ENCODE measurements at places on chromosomes 5 and 9.

DNA sequence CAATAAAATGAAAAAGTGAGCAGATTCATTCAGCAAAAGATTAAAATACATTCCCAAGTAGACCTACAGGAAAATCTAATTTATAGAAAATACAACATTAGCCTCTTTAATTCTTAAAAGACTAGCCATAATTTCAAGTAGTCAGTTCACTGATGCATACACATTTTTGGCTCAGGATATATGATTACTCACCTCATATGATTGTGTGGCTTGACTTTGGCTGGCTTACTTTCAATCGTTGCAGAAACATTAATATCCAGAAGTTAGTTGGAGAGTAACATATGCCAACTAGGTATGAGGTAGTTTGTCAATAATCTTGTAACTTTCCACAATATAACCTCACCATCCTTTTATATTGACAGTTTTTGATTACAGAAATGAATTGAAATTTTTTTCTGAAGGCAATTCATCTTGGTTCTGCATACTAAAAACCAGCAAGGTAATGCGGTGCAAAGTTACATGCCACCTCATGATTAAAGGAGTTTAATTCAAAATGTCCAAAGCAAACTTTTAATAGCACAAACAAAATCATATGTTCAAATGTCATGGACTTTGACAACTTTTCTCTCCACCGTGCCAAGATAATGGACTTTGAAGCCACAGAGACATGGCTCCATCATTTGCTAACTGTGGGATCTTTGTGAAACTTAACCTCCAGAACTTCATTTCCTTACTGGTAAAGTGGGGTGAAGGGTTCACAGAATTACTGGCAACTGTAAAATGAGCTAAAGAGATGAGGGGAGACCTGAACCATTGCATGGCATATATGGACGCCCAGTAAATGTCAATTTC lies 76.6 kb upstream of the PAM start:
- no peak for DNase-seq

DNA sequence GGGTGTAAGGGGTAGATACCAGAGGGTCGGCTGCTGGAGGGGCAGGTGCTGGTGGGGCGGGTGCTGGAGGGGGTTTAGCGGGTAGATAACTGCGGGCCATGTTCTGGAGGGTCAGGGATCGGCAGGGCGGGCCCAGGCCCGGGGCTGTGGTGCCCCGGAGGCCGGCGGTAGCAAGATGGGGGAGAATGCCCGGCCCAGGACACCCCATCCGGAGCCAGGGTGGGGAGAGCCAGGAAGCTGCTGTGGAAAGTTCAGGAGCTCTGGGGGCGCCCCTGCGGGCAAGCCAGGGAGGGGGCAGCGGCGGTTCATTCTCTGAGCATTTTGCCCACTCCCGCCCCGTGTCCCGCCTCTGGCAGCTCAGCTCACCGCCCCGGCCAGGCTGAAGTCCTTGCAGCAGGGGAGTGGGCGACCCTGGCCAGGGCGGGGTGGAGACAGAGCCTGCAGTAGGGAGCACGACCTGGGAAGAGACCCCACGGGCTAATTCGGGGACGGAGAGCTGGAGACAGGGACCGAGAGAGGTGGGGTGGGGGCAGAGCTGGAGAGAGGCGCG lies 538 bp downstream of the PRRT1B start:
- no peak for DNase-seq

GRCh38 chr5:175820230-175820629 lies 51.1 kb upstream of the CPLX2 start:
- no peak for DNase-seq

DNA sequence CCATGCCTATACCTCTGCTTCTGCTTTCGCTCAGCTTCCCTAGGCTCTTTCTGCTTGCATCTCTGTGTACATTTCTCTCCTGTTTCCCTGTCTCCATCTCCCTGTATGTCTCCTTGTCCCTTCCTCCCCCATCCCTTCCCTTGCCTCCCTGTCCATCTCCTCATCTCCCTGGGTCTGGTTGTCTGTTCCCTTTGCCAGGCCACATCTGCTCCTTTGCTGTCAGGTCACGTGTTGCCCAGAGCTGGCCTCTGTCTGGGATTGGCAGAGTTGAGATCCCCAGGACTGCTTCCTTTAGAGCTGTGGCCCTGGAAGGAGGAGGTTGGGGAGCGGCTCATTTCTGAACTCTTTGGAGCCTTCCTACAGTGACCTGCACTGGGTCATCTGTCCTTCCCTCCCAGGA lies 31.8 kb upstream of the PTGS1 start:
- DNase-seq: no peak

GRCh38 chr9:120117081-120117480 lies 462.9 kb downstream of the CDK5RAP2 start:
- DNase-seq: no peak

DNA sequence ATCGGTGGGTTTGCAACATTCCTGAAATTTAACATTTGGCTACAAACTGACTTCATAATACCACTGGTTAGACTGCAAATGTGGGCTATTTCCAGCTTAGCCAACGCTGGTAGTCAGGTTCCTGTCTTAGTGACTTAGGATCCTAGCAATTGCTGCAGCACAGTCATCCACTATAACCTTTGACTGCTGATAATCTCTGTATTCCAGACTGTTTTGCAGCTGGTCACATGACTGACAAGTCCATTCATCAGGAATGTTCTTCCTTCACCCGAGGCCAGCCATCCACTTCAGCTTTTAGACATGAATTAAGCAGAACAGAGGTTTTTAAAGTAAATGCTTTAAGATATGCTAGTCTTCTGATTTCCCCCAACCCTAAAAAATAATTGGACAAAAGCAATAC lies 425.9 kb upstream of the MPDZ start:
- no peak for DNase-seq

DNA sequence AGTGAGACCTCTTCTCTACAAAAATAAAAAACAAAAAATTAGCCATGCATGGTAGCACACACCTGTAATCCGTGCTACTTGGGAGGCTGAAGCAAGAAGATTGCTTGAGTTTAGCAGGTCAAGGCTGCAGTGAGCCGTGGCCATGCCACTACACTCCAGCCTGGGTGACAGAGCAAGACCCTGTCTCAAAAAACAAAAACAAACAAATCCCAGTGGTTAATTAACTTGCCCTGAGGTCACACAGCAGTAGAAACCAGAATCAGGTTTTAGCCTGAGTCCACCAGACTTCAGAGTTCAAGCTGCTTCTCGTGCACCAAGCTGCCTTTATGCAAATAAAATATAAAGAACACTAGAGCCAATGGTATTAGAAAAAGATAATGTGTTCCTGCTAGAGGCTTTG lies 169.7 kb downstream of the GOLPH3 start:
- DNase-seq: no peak

DNA sequence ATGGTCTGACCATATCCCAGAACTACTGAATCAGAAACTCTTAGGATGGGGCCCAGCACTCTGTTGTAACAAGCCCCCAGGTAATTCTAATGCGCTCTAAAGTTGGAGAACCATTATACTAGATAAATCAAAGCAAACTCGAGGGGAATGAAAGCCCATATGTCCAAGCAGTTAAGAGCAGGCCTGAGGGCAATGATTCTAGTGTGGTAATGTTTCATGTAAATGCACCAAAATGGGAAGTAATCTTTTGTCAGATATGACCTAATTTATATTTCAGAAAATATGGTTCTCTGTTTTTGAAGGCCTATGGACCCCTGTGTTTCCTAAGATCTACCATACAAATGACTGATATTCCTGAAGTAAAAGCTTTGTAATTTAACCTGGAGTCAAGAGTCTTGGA lies 108.0 kb upstream of the PTGER4 start:
- DNase-seq: no peak

- DNase-seq: no peak
Observed at GRCh38 chr5:84715686-84716085, 331.0 kb upstream of the EDIL3 start.

DNA sequence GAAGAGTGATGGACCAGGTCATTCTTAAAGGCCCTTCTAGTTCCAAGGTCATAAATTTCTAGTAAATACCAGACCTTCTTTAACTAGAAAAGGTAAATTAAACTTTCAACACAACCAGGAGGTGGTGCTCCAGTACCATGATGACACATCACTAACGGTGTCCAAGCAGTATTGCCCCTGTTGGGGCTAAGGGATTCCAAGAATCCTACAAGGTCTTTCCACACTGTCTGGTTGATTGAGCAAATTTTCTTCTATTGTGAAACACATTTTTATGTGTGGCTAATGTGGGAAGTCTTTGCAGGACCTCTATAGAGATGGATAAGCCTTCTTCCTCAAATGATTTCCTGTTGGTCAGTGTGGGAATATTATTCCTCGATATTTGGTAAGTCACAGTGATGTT lies 459.6 kb upstream of the PAPPA start:
- DNase-seq: no peak

- no peak for DNase-seq
Observed at GRCh38 chr9:4147476-4148230, 152.2 kb downstream of the GLIS3 start.

DNA sequence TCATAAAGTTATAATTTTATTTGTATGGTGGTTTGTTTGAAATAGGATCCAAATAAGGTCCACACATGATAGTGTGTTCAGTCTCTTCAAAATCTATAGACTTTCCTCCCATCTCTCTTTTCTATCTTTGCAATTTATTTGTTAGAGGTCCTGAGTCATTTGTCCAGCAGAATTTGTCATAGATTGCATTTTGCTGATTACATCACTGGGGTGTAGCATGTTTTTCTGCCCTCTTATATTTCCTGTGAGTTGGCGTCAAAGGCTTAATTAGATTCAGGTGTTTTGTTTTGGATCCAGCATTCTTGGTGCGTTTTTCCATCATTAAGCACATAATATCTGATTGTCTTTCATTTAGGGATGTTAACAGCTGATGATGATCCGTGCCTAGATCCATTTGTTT lies 15.0 kb downstream of the CYFIP2 start:
- DNase-seq: no peak

DNA sequence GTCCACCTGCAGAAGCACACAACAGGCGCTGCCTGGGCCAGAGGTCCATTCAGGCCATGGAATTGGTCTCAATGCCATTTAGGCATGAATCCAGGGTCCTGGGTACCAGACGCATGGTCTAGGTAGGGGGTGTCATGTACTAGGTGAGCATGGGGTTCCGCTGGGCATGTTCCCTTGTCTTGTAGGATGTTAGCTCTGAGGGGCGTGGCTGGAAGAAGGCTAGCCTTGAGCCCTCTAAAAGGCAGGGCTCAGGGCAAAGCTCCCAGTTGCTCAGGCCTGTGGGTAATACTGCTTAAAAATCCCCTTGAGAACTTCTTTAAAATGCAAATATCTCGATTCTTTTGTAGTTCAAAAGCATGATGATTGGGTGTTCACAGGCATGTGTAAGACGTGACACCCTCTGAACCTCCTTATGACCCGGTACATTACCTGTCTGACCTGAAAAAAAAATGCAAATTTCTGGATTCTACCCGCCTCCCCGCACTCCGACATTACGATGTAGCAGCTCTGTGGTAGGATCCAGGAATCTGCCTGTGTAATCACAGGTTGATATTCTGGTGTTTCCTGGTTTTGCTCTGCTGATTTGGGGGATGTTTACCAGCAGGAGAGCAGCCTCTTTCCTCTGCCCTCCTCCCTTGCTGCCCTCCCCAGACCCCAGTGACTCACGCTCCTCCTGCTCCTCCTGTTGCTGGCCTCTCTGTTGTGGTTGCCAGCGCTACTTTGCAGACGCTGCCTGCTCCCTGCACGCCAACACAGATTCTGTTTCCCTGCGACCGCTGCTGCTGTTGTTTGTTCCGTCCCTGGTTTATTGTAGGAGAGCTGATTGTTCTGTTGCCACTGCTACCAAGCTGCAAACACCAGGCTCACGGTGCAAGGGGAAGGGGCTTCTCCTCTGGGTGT lies 5.7 kb downstream of the TMC1 start:
- DNase-seq: peak; percentile 60

- DNase-seq: no peak
Observed at GRCh38 chr5:7611518-7611917, 215.6 kb downstream of the ADCY2 start.

GRCh38 chr5:43256261-43256966 lies 56.8 kb downstream of the HMGCS1 start:
- no peak for DNase-seq

- no peak for DNase-seq
Observed at GRCh38 chr5:72956324-72957140, 691 bp downstream of the FCHO2 start.

- peak; percentile 81 for DNase-seq
Observed at GRCh38 chr5:179818746-179819295, 1.9 kb upstream of the SQSTM1 start.

GRCh38 chr5:115686738-115687074 lies 60.9 kb upstream of the TMED7 start:
- DNase-seq: no peak

- DNase-seq: no peak
Observed at GRCh38 chr9:89095761-89096528, 82.7 kb downstream of the SHC3 start.

DNA sequence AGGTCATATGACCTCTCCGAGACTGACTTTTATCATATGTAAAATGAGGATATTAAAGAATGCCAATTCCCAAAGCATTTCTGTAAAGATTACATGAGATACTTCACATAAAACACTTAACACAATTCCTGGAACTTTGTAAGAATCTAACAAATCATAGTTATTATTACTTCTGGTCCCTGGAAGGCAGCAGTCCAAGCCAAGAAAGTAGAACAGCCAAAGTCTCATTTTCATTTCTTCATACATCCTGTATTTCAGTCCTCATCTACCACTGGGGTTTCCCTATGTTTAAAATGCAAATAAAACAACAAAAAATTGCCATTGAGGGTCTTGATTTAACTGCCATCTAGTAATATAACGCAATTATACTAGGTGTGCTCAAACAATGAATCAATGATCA lies 179.5 kb downstream of the MARCHF11 start:
- DNase-seq: no peak

GRCh38 chr5:179180921-179181645 lies 120.9 kb downstream of the ZNF354C start:
- DNase-seq: no peak

DNA sequence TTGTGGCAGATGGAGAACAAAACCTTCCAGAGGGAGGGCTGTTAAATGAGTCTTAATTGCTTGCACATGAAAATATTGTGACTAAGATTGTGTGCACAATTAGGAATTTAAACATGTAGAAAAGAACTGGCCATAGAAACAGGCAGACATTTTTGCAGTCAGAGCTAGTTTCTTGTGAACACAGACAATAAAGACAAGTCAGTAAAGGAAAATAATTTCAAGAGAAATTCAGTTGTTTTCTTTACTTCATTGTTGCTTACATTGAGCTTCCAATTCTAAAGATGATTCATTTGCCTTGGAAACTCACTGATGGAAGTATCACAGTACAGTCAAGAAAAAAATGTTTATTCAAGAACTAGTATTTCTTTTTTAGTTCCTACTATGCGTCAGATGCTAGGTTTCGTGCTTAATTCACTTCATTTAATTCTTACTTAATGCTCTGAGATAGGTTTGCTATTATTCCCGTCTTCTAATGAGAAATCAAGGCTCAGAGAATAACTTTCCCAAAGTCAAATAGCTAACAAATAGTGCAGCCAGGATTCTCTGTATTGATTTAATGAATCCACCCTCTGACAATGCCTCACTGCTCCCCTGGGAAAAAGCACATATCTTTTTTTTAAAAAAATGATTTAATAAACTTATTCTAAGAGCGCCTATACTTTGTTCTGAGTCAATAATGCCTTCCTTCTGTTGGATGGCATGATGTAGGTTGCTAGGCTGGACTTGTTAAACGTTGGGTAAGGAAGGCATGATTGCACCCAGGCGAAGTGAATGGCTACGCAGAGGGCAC lies 581.4 kb downstream of the RAB3C start:
- no peak for DNase-seq

GRCh38 chr5:180521591-180521990 lies 27.4 kb downstream of the CNOT6 start:
- DNase-seq: no peak

GRCh38 chr5:32217886-32218396 lies 43.8 kb upstream of the GOLPH3 start:
- no peak for DNase-seq

- no peak for DNase-seq
Observed at GRCh38 chr9:122767817-122768216, 20.9 kb upstream of the OR5C1 start.
